ENCODE measurements at places on chromosomes 12 and 14.

DNA sequence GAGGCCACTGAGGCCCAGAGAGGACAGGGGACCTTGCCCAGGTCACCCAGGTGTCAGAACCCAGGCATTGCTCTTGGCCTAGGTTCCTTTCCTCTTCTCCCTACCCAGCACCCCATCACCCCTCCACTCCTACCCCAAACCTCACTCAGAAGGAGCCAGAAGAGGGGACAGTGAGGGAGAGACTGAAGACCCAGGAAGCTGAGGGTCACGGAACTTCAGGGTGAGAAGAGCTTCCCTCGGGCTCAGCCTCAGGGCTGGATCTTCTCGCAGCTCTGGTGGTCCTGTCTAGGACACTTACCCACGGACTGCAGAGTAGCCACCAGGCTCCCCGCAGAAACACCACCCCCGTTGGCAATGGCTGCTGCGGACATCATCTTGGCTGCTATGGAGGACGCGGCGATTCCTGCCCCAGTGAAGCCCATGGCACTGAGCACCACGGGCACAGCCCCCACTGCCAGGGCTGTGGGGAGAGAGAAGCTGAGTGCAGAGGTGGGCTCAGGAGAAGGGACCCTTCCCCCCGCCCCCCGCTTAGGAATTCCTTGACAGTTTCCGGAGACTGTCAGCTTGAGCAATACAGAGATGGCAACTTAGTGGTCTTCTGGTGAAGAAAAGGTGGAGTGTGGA, 1.1 kb downstream of the IFI27L2 start:
- DNase-seq: no peak

DNA sequence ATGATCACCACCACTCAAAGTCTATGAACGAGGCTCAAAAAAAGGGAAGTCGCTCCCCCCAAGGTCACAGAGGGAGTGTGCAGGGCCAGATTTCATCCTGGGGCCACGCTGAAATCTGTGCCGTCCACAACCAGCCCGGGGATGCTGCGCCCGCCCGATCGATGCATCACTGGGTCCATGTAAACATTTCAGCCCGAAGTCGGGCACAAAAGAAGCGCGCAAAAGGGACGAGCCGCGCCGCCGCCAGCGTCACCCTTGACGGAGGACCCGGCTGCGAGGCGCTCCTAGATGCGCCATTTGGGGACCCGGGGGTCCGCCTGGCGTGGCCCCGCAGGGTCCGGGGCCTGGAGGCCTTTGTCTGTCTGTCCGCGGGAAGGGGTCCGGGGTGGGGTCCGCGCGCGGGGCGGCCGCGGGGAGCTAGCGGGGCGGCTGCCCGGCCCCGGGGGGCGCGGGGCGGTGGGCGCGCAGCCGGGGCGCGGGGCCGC, 503 bp downstream of the FBXO21 start:
- no peak for DNase-seq

DNA sequence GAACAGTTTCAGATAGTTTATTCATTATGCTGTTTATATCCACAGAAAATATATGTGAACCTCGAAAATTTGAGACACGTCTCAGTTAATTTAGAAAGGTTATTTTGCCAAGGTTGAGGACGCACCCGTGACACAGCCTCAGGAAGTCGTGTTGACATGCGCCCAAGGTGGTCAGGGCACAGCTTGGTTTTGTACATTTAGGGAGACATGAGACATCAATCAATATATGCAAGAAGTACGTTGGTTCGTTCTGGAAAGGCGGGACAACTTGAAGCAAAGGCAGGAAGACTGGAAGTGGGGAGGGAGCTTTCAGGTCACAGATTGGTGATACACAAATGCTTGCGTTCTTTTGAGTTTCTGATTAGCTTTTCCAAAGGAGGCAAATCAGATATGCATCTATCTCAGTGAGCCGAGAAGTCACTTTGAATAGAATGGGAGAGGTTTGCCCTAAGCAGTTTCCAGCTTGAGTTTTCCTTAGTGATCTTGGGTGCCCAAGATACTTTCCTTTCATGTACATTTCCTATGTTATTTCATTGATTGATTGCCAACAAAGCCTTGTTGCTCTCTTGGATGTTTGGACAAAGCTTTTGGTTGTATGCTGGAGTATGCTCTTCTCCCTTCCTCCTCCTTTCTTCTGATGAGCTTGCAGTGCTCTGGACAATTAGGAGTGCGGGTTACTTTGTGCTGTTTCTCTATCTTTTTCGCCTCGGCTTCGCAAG, 3.2 kb downstream of the SNAPC1 start:
- no peak for DNase-seq

DNA sequence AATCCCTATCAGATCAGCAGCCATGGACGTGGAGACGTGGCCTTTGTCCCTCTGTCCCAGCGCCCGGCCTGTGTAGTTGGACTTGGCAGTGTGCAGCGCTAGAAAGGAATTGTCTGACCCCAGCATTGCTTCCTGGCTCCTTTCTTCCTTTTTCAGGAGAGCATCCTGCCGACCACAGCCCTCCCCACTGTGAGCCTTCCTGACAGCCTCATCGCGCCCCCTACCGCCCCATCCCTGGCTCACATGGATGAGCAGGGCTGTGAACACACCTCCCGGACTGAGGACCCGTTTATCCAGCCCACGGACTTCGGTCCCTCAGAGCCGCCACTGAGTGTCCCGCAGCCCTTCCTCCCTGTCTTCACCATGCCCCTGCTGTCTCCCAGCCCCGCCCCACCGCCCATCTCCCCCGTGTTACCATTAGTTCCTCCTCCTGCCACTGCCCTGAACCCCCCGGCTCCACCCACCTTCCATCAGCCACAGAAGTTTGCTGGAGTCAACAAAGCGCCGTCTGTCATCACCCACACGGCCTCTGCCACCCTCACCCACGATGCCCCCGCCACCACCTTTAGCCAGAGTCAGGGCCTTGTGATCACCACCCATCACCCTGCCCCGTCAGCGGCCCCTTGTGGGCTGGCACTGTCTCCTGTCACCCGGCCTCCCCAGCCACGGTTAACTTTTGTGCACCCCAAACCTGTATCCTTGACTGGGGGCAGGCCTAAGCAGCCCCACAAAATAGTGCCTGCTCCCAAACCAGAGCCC, 40.6 kb downstream of the IL31 start:
- no peak for DNase-seq

GRCh38 chr14:84420221-84420620, 1109.7 kb upstream of the FLRT2 start:
- DNase-seq: no peak

DNA sequence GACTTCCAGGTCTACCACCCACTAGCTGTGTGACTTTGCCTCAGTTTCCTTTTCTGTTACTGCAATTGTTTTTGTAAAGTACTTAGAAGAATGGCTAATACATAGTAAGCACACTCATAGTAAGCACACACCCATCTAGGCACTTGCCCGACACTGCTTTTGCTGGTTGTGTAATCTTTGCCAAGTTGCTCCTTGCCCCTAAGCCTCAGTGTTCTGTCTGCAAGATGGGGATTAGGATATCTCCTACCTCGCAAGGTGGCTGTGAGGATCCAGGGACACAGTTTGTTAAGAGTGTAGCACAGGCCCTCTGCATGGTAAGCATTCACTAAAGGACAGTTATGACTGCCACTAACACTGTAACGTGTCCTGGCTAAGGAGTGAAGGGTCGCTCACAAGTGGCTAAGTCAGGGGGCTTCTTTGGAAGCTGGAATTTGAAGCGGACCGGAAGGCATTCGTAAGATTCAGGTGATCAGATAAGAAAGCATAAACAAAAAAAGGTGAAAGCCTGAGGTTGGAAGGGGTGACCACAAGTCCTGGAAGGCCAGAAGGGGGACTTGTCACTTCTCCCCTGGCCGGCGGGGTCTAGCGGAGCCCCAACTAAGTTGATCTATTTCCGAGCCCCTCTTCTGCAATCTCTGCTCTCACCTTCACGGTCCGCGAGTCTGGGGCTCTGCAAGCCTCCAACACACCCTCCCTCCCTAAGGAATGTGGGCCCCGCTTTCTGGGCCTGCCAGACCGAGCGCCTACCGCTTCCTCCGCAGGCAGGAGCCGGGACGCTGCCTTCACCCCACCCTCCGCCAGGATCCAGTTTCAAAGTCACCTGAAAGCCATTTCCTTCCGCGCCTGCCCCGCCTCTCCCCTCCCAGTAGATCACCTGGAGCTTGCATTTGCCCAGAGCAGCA, 1.5 kb upstream of the PLEKHG3 start:
- peak; percentile 67 for DNase-seq

DNA sequence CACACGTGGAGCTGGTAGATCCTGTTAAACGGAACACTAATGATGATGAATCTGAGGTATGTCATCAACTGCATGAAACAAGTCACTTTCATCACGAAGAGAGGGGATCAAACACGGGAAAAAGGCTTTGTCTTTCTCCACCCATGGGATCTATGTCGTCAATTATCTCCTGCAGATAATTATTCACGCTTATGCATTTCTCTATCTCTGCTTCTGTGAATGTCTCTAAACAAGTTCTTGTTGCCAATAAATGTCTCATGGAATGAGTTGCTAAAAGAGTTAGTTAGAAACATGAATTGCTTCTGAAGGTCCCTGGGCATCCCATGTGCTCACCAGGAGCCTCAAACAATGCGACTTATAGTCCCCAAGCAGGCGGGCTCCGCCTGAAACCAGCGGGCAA, 1228.2 kb upstream of the TMEM132C start:
- no peak for DNase-seq

- DNase-seq: no peak
Observed at GRCh38 chr12:627863-628741, 35.1 kb downstream of the NINJ2 start.

DNA sequence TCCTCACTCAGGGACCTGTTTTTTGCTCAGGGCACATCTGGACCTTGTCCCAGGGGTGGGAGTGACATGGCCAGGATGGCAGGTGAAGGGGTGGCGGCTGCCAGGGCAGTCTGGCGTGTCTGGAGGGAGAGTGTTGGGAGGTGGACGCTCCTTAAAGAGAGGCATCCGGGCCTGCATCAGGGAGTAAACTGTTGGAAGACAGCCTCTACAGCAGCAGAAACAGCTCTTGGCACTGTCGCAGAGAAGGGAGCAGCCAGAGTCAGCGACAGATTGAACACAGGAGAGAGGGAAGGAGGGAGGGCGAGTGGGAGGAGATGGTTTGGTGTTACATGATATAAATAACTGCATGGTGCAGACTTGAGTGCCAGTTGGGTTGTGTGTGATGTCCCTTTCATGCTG, 52.8 kb downstream of the IGF1 start:
- DNase-seq: peak; percentile 19

DNA sequence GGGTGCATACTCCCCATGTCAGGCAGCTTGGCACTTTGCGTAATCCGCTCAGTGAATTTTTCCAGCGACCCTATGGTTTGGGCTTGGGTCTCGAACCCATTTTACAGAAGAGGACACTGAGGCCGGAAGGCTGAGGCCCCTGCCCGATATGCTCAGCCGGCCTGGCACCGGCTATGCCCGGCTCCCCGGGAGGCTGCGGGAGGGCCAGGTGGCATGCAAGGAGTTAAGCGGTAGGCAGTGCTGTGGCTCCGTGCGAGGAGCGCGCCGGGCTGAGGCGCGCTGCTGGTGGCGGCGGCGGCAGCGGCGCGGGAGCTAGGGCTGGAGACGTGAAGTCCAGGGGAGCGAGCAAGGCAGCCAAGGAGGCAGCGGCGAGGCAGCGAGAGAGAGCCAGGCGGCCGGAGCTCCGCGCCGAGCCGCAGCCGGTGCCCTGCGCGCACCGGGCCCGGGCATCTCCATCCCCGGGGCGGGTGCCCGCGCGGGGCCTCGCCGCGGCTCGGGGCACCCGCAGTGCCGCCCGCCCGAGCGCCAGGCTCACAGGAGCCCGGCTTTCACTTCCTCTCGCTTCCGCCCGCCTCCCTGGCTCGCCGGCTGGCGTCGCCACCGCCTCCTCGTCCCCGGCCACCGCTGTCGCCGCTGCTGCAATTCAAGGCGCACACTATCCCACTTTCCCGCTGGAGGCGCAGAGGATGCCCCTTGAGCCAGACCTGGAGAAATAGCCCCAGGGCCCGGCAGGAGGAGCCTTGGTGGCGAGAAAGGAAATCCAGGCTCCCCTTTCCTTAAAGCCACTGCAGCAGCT, at the start of gene WSCD2:
WSCD2 (plus strand) TSS at position 272 of the 796 bp plus-strand sequence. CDS start 66,545 bp downstream, outside the sequence.
- no peak for DNase-seq

DNA sequence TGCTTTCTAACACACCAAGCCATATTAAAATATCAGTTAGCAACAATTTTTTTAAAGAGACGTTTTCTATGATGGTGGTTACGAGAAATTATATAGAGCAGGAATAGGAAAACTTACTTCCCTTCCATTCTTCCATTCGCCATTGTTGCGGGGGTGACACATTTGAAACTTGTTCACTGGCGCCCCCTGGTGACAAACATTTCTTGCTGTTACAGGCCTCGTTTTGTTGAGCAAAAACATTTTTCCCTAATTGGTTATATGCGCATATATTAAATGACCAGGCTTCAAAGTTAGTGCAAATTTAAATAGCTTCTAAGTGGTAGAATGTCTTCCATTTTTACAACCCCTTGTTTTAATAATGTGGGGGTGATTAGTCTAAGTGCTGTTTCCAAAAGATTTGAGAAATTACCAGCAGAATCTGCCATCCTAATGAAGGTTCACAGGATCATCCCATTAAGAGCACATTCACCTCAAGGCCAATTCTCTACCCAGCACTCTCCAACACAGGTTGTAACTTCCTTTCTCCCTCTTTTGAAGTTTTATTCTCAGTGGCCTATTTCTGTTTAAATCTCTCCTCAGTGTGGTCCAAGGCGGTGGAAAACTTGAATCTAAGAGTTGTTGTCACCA, 1124.7 kb downstream of the FLRT2 start:
- DNase-seq: no peak

- DNase-seq: no peak
Observed at GRCh38 chr14:101196051-101196712, 292.7 kb upstream of the RTL1 start.

DNA sequence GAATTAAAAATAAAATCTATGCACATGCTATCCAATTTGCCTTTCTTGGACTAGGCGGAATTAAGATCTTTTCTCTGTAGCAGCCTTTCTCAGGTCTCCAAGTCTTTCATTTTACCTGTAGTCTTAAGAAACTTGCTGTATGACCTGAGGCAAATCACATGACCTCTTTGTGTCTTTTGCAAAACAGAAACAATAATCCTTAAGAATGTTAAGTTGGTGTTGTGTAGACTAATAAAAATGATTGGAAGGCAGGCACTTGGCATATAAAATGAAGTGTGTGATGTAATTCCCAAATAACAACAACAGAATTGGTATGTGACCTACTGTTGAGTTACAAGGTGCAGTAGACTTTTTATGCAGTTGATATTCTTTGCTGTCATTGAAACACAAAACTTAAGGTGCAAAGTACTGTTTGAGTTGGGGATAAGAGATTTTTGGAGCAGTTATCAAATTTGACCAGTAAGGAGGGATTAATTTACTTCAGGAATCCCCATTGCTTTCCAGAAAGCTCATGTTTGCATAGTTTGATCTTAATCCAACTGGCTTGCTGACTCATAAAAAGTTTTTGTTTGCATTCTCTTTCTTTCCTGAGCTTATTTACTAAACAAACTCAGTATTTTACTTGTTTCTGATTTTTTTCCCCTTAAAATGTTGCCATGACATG, 51.4 kb downstream of the SUSD6 start:
- DNase-seq: no peak

DNA sequence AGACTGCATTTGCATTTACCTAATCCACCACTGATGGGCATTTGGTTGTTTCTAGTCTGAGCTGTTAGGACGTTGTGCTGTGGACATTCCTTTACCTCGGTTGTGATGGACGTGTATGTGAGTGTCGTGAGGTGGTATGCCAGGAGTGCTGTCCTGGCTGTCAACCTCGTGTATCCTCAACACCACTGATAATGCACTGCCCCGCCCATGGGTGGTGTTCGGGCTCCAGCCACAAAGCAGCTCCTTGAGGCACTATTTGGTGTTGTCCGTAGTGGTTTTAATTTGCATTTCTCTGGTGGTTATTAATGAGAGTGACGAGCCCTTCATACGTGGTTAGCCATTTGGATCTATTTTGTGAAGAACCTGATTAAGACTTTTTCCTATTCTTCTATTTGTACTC, 87.6 kb downstream of the PPP2R5C start:
- no peak for DNase-seq

GRCh38 chr14:35240231-35240630, 52.0 kb upstream of the PSMA6 start:
- DNase-seq: no peak
